ENCODE measurements at places on chromosomes 1 and 21. TPM values are rescaled to one million over a fixed set of nuclear protein-coding genes. Genes with fewer than 3 reads are reported as not detected.

S100A3 gene
- total RNA-seq, result not detected

CACNA1S gene
- total RNA-seq, result 1.9 TPM

GCSAML gene
- 1.1 TPM for total RNA-seq

TEKT2 gene
- total RNA-seq, result 0.37 TPM

NUF2 gene
- total RNA-seq, result 21.5 TPM

Data from urinary bladder (tissue), 4 donors.